ENCODE measurements at places on chromosomes 5 and 9. TPM values are rescaled to one million over a fixed set of nuclear protein-coding genes. Genes with fewer than 3 reads are reported as not detected.
A peak's percentile ranks its signal among the peaks of the same experiment; 100 is the strongest.

DNA sequence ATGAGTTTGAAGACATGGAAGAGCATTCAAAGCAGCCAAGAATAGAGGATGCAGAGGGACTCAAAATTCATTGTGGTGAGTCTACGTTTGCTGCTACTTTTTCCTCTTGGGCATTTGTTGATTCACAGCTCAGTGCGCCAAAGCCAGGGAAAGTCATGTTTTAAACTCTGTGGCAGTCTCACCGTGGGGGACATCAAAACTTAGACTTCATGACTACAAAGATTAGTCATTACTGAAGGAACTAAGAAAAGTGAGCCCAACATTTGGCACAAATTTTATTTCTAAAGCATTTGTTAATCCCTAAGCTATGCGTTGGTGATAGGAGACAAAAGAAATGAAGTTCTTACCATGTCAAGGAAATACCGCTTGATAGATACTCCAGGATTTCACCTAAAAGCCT is 73.7 kb upstream of the MTAP start:
- no peaks in the 10 kb centered on the region for H3K27me3 ChIP-seq
- H3K4me1 ChIP-seq = no peaks in the 10 kb centered on the region
- H3K36me3 ChIP-seq = no peaks in the 10 kb centered on the region
- H3K4me3 ChIP-seq = no peak overlapping the region
- no peak overlapping the region for H3K27ac ChIP-seq

The NEURL1B gene
- 93.2 TPM for total RNA-seq

The PCDHGB4 gene
- total RNA-seq = 10.2 TPM

The F2RL2 gene
- 2.4 TPM for total RNA-seq

DNA sequence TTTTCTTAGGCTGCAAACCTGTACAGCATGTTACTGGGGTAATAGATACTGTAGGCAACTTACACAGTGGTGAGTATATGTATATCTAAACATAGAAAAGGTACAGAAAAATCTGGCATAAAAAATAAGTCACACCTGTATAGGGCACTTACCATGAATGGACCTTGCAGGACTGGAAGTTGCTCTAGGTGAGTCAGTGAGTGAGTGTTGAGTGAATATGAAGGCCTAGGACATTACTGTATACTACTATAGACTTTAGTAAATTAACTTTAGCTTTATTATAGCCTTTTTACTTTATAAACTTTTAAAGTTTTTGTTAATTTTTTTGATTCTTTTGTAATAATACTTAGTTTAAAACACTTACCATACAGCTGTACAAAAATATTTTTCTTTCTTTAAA is 51.3 kb downstream of the DENND4C start:
- H3K27ac ChIP-seq = no peak overlapping the region
- no peaks in the 10 kb centered on the region for H3K36me3 ChIP-seq
- H3K4me3 ChIP-seq = no peak overlapping the region
- no peaks in the 10 kb centered on the region for H3K27me3 ChIP-seq
- no peak for DNase-seq

The S1PR3 gene
- total RNA-seq = 25.8 TPM

DNA sequence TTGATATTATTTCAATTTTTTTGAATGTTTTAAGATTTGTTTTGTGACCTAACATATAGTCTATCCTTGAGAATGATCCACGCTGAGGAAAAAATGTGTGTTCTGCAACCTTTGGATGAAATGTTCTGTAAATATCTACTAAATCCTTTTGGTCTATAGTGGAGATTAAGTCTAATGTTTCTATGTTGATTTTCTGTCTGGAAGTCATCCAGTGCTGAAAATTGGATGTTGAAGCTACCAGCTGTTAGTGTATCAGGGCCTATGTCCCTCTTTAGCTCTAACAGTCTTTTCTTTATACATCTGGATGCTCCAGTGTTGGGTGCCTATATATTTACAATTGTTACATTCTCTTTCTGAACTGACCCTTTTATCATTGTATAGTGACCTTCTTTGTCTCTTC is 422.3 kb downstream of the TMEM232 start:
- no peaks in the 10 kb centered on the region for H3K4me1 ChIP-seq
- H3K36me3 ChIP-seq = no peaks in the 10 kb centered on the region
- no peaks in the 10 kb centered on the region for H3K27me3 ChIP-seq
- no peak overlapping the region for H3K4me3 ChIP-seq

- no peak overlapping the region for H3K4me3 ChIP-seq
- peaks cover 64% of the 10 kb centered on the region for H3K4me1 ChIP-seq
Measured at GRCh38 chr9:129607027-129607387, 13.9 kb downstream of the C9orf50 start.

DNA sequence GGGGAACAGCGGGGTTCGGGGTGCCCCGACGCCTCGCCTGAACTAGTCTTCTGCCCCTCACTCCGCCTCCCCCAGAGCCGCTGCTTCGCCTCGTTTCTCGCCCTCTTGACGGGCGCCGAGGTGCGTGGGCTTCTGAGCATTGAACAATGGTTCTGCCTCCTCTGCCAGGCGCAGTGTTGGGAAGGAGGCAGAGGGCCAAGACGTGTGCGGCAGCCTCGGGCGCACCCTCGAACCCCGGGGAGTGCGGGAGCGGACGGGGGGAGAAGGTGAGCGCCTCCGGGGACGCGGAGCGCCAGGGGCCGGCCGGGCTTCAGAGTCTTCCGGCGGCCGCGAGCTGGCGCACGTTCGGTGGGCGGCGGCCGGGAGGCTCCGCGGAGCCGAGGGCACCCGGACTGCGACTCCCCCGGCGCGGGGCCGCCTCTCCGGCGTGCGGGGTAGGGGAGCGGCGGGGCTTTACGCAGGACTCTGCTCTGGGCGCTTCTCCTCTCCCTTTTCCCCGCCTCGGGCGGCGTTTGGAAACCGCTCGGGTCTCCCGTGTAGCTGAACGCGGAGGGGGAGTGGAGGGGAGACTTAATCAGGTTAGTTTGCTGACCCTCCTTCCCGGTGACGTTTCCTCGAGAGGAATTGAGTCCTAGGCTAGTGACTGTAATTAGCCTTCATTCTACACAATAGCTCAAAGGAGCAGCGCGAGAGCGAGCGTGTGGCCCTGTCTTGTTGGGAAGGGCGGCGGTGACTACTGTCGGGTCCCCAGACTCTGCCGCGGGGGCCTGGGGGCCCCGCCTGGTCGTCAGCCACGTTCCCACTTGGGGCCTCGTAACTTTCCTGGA is 1.1 kb downstream of the VLDLR start:
- no peak for DNase-seq
- H3K36me3 ChIP-seq = no peaks in the 10 kb centered on the region
- H3K4me3 ChIP-seq = peak overlapping the region; percentile 61

DNA sequence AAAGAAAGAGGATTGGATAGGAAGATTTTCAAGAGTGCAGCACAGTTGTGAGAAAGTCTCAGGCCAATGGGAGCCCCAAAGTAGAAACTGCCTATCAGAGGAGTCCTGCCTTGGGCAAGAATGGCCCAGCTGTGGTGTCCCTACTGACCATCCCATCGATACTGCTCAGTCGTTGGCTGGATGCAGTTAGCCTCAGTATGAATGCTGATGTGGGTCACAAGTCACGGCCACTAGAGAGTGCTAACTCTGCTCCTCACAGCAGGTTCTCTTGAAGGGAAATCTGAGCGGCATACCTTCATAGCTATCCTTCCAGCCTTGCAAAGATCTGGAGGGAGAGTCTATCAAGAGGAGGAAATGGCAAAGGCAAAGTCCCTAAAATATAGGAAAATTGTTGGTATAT is 11.6 kb upstream of the CETN3 start:
- no peak overlapping the region for H3K27ac ChIP-seq
- H3K36me3 ChIP-seq = no peaks in the 10 kb centered on the region
- H3K4me1 ChIP-seq = no peaks in the 10 kb centered on the region
- H3K27me3 ChIP-seq = no peaks in the 10 kb centered on the region

DNA sequence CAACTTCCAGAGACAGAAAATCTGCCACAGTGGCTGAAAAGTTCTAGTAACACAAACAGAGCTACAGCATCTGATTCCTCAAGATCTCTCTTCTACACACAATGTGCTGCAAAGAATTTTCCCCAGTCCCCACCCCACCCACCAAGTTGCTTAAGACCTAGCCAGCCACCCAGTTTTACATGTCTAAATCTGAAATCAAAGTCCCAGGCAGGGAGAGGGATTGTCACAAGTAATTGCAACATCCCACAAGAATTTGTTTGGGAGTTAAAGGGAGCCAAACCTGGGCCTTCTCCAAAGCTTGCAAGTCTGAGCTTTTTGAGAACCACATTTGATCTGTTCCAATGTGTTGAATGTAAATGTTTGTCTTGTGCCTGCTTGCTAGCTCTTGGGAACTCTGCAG is 15.5 kb downstream of the IGIP start:
- no peaks in the 10 kb centered on the region for H3K4me1 ChIP-seq
- H3K27ac ChIP-seq = no peak overlapping the region
- H3K4me3 ChIP-seq = no peak overlapping the region
- no peak for DNase-seq
- H3K27me3 ChIP-seq = no peaks in the 10 kb centered on the region
- no peaks in the 10 kb centered on the region for H3K36me3 ChIP-seq

DNA sequence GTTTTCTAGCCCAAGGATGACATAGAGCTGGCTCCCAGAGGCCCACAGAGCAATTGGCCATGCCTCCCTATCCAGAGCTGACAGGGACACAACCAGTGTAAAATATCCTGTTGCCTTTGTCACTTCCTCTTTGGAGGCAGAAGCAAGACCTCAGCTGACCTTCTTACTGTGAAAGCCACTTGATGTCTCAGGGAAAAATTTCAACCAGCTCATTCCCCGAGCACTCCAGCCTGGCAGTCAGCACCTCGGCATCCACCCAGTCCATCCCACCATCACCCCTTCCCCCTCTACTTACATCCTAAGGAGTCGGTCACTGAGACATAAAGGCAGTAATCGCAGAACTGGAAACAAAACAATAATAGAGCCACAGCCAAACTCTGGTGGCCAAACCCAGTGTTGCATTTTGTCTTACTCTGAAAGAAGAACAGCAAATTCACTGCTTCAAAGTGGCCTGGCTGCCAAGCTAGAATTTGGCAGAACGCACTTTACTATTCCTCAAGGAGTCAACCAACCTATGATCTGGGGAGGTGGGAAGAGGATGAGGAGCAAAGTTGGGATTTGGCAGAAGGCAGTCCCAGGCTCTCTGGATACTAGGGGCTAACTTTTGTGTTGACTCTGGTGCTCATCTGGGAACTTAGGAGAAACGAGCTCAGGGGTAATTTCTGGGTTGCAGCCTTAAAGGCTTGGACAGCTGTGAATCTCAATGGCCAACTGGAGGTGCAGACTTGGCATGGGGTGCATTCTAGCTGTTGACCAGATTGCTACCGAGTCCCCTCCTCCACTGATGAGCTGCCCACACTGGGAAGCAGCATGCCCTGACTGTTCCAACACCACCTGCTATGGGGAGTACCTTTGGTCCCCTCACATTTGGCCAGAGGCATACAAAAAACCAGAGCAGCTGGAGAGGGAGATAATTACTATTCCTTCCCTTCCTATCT is 13.6 kb downstream of the NIPAL4 start:
- H3K27me3 ChIP-seq = no peaks in the 10 kb centered on the region
- H3K36me3 ChIP-seq = no peaks in the 10 kb centered on the region
- no peaks in the 10 kb centered on the region for H3K4me1 ChIP-seq

The SLC25A2 gene
- total RNA-seq = 4.8 TPM

GRCh38 chr9:19424176-19424779 is 15.5 kb downstream of the ACER2 start:
- no peak overlapping the region for H3K27ac ChIP-seq
- no peaks in the 10 kb centered on the region for H3K27me3 ChIP-seq
- H3K4me1 ChIP-seq = no peaks in the 10 kb centered on the region
- DNase-seq = no peak

The SPAAR gene
- total RNA-seq = 12.2 TPM

DNA sequence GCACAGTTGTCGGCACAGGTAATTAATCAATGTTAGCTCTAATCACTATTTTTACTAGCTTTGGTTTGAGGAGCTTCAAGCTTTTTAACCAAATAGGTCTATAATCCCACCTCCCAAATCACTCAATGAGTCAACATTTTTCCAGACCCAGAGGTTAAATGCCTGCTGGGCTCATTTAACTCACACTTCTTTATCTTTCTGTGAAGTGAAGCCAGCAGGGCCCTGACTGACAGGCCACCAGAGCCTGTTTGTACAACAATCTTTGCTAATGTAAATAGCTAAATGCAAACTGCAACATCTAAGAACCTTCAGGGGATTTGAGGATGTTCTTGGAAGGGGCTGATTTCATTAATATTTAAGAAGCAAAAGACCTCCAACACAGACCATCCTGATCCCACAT is 98.4 kb upstream of the NREP start:
- peaks cover 18% of the 10 kb centered on the region for H3K4me1 ChIP-seq
- H3K36me3 ChIP-seq = no peaks in the 10 kb centered on the region
- H3K27ac ChIP-seq = no peak overlapping the region
- H3K27me3 ChIP-seq = no peaks in the 10 kb centered on the region
- no peak overlapping the region for H3K4me3 ChIP-seq
- no peak for DNase-seq

GRCh38 chr5:80072103-80073073 is 37.2 kb downstream of the THBS4 start:
- no peak for DNase-seq
- H3K36me3 ChIP-seq = peaks cover 60% of the 10 kb centered on the region
- H3K4me1 ChIP-seq = peaks cover 7% of the 10 kb centered on the region
- H3K27me3 ChIP-seq = no peaks in the 10 kb centered on the region

The PRDM12 gene
- not detected for total RNA-seq

DNA sequence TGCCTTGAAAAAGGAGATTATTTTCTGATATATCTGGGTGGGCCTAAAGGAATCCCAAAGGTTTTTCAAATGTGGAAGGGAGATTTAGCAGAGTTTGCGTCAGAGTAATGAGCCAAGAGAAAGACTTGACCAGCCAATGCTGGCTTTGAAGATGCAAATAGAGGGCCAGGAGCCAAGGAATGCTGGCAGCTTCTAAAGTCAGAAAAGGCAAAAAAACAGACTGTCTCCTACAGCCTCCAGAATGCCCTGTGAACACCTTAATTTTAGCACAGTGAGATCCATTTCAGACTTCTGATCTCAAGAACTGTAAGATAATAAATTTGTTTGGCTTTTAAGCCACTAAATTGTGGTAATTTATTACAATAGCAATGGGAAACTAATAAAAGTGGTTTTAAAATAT is 122.6 kb upstream of the FREM1 start:
- DNase-seq = no peak
- H3K27me3 ChIP-seq = no peaks in the 10 kb centered on the region
- no peaks in the 10 kb centered on the region for H3K36me3 ChIP-seq
- H3K4me3 ChIP-seq = no peak overlapping the region

- no peak overlapping the region for H3K4me3 ChIP-seq
- H3K4me1 ChIP-seq = peaks cover 36% of the 10 kb centered on the region
- H3K36me3 ChIP-seq = peaks cover 75% of the 10 kb centered on the region
- no peaks in the 10 kb centered on the region for H3K27me3 ChIP-seq
Measured at GRCh38 chr5:141493500-141494422, 4.9 kb downstream of the PCDHGC5 start.

The INSL4 gene
- not detected for total RNA-seq

GRCh38 chr5:109744261-109744660 is 54.5 kb downstream of the MAN2A1 start:
- no peak overlapping the region for H3K4me3 ChIP-seq
- peak overlapping the region; percentile 8 for H3K27ac ChIP-seq
- H3K36me3 ChIP-seq = no peaks in the 10 kb centered on the region
- H3K27me3 ChIP-seq = no peaks in the 10 kb centered on the region
- no peak for DNase-seq

GRCh38 chr9:19999491-20000057 is 210.7 kb upstream of the SLC24A2 start:
- no peaks in the 10 kb centered on the region for H3K36me3 ChIP-seq
- DNase-seq = no peak
- H3K4me3 ChIP-seq = no peak overlapping the region

All from tibial nerve (tissue), 4 donors.